ENCODE measurements at places on chromosomes 13 and 19.

GRCh38 chr19:6806488-6806887 lies 34.0 kb downstream of the VAV1 start:
- DNase-seq, result no peak

DNA sequence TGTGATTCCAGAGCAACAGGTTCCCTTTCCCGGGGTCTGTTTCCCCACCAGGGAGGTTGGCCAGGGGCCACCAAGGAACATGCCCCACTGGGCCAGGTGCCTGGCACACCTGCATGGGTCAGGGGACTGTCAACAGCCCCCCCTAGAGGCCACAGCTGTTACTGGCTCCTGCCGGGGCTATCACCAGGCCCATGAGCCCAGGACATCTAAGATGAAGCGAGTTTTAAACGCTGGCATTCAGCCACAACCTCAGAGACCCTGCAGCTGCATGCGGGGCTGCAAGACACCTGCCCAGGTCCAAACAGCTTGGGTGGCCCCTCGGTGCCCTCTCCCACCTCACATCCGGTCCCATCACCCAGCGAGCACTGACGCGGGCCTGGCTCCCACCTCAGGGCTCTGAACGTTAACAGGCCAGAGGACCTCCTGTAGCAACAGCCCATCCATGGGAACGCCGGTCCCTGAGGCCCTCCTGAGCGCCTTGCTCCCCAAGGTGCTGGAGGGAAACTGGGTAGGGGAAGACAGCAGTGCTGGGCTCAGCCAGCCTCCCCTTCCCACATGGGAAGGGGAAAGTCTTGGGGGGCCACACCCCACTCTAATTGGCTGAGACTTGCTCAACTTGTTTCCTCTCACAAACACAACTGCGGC lies 12.0 kb downstream of the KHSRP start:
- DNase-seq, result no peak

DNA sequence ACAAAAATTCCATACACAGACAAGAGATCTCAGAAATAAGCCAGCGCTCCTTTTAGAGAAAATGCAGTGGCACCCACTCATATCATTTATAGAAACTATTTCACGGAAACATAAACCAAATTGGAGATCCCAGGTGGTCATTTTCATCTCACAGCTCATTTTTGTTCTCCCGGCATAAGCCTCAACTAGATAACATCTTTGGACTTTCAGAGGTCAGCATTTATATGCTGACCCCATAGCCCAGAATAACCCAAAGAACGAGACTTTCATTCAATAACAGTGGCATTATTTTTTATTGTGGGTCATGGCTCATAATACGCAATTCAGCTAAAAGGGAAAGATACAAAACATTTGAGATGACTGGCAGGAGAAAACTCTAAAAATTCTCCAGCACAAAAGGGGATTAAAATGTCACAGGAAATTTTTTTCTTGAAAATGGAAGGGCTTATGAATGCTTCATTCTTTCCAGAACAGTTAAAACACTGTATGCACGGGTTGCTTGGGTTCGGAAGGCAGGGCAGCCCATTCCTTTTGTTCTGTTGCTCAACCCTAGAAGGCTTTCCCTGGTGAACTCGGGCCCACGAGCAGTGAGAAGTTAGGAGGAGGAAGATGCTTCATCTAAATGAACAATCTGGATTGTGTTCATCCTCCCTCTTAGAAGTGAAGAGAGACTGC lies 24.0 kb downstream of the STARD13 start:
- no peak for DNase-seq

GRCh38 chr13:101018720-101019119 lies 344.1 kb upstream of the TMTC4 start:
- DNase-seq, result no peak

All from activated CD4-positive, CD25-positive, alpha-beta regulatory T cell (primary cell).